ENCODE measurements at places on chromosomes 1 and 21. TPM values are rescaled to one million over a fixed set of nuclear protein-coding genes. Genes with fewer than 3 reads are reported as not detected.

Gene ADCY10
- total RNA-seq, result 0.10 TPM

Gene HNRNPR
- total RNA-seq, result 126 TPM

Gene FAM177B
- not detected for total RNA-seq

Gene AIRE
- total RNA-seq, result 0.39 TPM

Gene FTCD
- total RNA-seq, result not detected

Gene CGN
- 0.37 TPM for total RNA-seq

Gene CDK11A
- total RNA-seq, result 212 TPM

Gene ADAMTS5
- not detected for total RNA-seq

Gene LCE3D
- not detected for total RNA-seq

Gene OR6N1
- total RNA-seq, result not detected

Gene CA6
- total RNA-seq, result not detected

Gene EFNA3
- total RNA-seq, result 0.52 TPM

Gene ALDH4A1
- total RNA-seq, result 1.4 TPM

DNA sequence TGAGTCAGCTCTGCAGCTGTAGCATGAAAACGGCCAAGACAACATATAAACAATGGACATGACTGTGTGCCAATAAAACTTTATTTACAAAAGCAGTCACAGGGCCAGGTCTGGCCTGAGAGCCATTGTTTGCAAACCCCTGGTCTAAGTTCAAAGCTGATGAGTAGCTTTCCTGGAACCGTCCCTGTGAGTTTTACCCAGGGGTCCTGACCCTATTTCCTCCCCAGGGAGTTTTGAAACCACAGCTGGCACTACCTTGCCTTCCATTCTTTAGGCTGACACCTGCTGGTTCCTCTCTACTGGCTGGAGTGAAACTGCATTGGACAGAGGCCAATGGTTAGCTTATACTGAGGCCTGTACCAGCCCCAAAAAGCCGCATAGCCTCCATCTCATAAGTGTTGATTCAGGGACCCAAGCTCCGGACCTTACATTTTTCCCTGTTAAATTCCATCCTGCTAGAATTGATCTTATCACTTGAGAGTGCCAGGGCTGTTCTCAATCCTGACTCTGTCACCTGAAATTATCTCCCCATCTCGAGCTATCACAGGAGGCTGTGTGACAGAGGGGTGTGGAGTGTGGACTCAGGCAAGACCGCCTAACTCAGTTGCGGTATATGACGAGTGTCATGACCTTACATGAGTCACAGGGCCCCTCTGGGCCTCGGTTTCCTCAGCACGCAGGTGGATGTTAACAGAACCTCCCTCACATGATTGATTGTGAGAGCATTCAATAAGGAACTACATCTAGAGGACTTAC lies 343.6 kb downstream of the NPHP4 start:
- DNase-seq, result no peak
- no peaks in the 10 kb centered on the region for H3K27me3 ChIP-seq
- H3K4me1 ChIP-seq, result no peaks in the 10 kb centered on the region
- no peak overlapping the region for H3K4me3 ChIP-seq

GRCh38 chr1:53697721-53698383 lies 41.1 kb downstream of the GLIS1 start:
- no peak overlapping the region for H3K4me3 ChIP-seq
- H3K4me1 ChIP-seq, result no peaks in the 10 kb centered on the region
- no peaks in the 10 kb centered on the region for H3K27me3 ChIP-seq
- no peak for DNase-seq
- no peak overlapping the region for H3K27ac ChIP-seq

- no peak overlapping the region for H3K27ac ChIP-seq
- no peaks in the 10 kb centered on the region for H3K36me3 ChIP-seq
- H3K4me3 ChIP-seq, result no peak overlapping the region
- DNase-seq, result no peak
- H3K4me1 ChIP-seq, result no peaks in the 10 kb centered on the region
These were observed 51.5 kb upstream of the WNT2B start for GRCh38 chr1:112457241-112457640.

GRCh38 chr1:78419309-78419708 lies 71.5 kb upstream of the PTGFR start:
- no peak for DNase-seq
- no peaks in the 10 kb centered on the region for H3K4me1 ChIP-seq
- H3K27me3 ChIP-seq, result no peaks in the 10 kb centered on the region
- no peaks in the 10 kb centered on the region for H3K36me3 ChIP-seq

- no peak overlapping the region for H3K4me3 ChIP-seq
- peaks cover 10% of the 10 kb centered on the region for H3K27me3 ChIP-seq
These were observed 273.8 kb downstream of the KCNJ6 start for GRCh38 chr21:37642493-37642892.

DNA sequence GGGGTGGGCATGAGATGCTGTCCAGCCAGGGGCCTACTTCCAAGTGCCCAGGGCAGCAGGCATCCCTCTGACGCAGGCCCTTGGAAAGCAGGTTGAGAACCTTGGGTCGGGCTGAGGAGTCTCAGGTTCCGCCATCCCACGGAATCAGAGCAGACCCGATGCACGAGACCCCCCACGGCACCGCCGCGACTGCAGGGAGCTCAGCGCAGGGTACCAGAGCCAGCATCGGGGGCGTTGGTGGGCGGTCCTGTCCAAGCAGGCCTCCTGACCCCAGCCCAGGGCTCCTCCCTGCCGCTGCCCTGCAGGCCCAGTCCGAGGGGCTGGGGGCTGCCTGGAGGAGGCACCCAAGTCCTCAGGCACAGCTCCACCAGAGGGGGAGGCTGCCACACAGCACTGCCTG lies 177.2 kb downstream of the PRDM16 start:
- H3K4me3 ChIP-seq, result no peak overlapping the region
- no peak overlapping the region for H3K27ac ChIP-seq
- H3K4me1 ChIP-seq, result no peaks in the 10 kb centered on the region

GRCh38 chr1:43832255-43832654 lies 101.3 kb upstream of the ARTN start:
- H3K27me3 ChIP-seq, result no peaks in the 10 kb centered on the region
- peaks cover 48% of the 10 kb centered on the region for H3K4me1 ChIP-seq
- peak; percentile 78 for DNase-seq
- H3K4me3 ChIP-seq, result peak overlapping the region; percentile 1
- peak overlapping the region; percentile 58 for H3K27ac ChIP-seq

GRCh38 chr1:35211120-35211414 lies 18.1 kb upstream of the SFPQ start:
- H3K27ac ChIP-seq, result no peak overlapping the region
- DNase-seq, result no peak
- H3K4me3 ChIP-seq, result no peak overlapping the region
- no peaks in the 10 kb centered on the region for H3K4me1 ChIP-seq
- H3K36me3 ChIP-seq, result no peaks in the 10 kb centered on the region

GRCh38 chr1:112776688-112777087 lies 61.6 kb upstream of the PPM1J start:
- H3K36me3 ChIP-seq, result no peaks in the 10 kb centered on the region
- H3K27me3 ChIP-seq, result no peaks in the 10 kb centered on the region
- H3K27ac ChIP-seq, result no peak overlapping the region

- DNase-seq, result no peak
- no peak overlapping the region for H3K4me3 ChIP-seq
- no peaks in the 10 kb centered on the region for H3K27me3 ChIP-seq
These were observed 63.1 kb downstream of the PTGFR start for GRCh38 chr1:78553859-78554258.

DNA sequence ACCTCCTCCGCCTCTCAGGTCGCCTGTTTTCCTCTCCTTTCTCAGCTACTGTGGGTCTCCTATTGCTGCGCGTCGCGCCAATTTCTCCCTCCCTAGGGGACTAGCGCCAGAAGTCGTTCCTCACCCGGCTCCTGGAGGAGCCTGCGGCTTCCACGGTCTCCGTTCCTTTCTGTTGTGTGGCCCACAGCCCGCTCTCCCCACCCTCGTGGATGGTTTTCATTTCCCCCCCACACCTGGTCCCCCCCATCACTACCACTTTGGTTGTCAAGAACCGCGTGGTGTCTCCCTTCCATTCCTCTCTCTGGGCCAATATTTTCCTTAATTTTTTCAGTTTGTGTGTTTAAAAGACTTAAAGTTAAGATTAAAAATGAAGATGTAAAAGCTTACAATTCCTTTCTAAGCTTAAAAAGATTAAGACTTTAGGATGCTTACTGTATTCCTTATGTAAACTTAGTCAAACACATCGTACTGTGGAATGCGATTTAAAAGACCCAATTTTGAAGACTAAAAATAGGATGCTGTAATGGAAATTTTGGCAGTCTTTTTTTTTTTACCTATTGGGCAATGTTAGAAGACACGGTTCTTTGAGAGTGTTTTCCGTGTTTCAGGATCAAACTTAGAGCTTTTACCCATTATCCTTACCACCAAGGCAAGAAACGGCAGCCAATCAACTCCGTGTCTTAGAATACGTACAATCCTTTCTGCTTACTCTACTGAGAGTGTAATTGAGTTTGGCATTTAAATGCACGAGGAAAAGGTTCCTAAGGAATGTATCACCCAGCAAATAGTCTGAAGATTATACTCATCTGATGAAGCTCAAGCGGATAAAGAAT lies 773 bp downstream of the CNST start:
- peaks cover 5% of the 10 kb centered on the region for H3K36me3 ChIP-seq
- H3K27me3 ChIP-seq, result no peaks in the 10 kb centered on the region
- H3K4me1 ChIP-seq, result peaks cover 71% of the 10 kb centered on the region
- H3K4me3 ChIP-seq, result peak overlapping the region; percentile 97
- DNase-seq, result peak; percentile 24

DNA sequence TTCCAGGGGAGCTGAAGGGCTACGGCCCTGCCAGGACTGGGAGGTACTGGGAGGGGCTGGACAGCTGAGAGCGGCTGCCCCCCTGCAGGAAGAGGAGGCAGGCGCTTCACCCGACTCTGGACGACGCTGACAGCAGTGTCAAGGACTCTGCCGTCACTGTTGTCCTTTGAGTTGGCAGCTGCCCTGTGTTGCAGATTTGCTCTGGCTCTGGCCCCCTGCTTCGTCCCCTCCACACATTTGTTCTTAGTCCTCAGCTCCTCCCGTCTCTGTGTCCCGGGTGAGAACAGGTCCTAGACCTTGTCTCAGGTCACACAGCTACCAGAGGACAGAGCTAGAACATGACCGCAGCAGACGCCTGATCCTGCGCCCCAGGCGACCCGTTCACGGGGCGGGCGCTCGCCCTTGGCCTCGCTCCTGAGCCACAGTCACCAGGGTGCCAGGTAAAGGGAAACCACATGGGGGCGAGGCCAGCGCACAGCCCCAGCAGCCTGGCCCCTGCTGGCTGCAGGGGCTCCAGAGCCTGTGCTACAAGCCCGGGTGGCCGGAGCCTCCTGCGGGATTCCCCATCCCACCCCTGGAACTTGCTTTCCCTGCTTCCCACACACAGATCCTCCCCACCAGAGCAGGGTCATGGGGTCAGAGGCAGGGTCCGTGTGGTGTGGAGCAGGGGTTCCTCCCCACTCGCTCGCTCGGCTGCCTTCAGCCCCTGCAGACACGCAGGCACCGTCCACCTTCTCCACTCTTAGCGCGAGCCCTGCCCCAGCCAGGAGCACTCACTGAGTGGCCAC lies 10.7 kb upstream of the NPHP4 start:
- DNase-seq, result no peak
- H3K27me3 ChIP-seq, result no peaks in the 10 kb centered on the region
- peaks cover 8% of the 10 kb centered on the region for H3K4me1 ChIP-seq
- no peak overlapping the region for H3K27ac ChIP-seq
- H3K4me3 ChIP-seq, result no peak overlapping the region

- no peak overlapping the region for H3K4me3 ChIP-seq
- DNase-seq, result no peak
- no peaks in the 10 kb centered on the region for H3K36me3 ChIP-seq
- no peaks in the 10 kb centered on the region for H3K27me3 ChIP-seq
These were observed 88.5 kb upstream of the CD34 start for GRCh38 chr1:207999274-207999915.

DNA sequence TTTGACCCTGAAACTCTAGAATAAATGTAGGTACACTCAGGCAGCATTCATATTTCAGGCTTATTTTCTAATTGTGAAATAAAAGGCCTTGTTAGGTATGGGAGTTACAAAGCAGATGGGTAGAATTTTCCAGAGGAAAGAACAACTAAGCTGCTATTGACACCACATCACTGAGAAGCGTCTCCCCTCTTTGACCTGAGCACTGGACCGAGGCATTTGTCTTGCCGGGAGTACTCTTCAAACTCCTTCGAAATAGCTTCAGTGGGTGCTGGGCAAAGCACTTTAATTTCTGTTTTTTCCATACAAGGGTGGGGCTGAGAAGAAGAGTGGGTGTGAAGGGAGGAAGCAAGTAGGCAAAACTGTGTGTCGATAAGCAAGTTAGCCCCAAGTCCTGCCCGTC lies 36.4 kb downstream of the ABCA4 start:
- H3K27ac ChIP-seq, result no peak overlapping the region
- H3K4me1 ChIP-seq, result no peaks in the 10 kb centered on the region
- H3K27me3 ChIP-seq, result no peaks in the 10 kb centered on the region
- H3K36me3 ChIP-seq, result no peaks in the 10 kb centered on the region
- DNase-seq, result no peak
- H3K4me3 ChIP-seq, result no peak overlapping the region

DNA sequence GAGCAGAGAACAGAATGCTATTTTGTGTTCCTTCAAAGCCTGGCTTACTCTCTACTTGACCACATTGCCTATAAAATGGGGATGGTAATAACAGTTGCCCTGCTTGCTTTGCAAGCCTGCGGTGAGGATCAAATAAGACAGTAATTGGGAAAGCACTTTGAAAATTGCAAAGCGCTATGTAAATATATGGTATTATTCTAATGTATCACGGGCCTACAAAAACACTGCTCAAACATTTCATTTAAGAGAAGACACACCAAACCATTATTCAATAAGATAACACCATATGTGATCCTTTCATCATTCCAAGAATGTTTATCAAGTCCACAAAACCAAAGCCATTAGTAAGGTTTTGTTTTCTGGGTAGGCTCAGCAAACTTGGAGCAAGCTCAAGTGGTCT lies 208.4 kb downstream of the ROR1 start:
- no peaks in the 10 kb centered on the region for H3K4me1 ChIP-seq
- no peak overlapping the region for H3K27ac ChIP-seq
- H3K27me3 ChIP-seq, result peaks cover 2% of the 10 kb centered on the region
- DNase-seq, result no peak
- H3K4me3 ChIP-seq, result no peak overlapping the region
- H3K36me3 ChIP-seq, result no peaks in the 10 kb centered on the region

- H3K27me3 ChIP-seq, result no peaks in the 10 kb centered on the region
- peaks cover 4% of the 10 kb centered on the region for H3K4me1 ChIP-seq
- DNase-seq, result peak; percentile 3
- H3K36me3 ChIP-seq, result no peaks in the 10 kb centered on the region
- H3K4me3 ChIP-seq, result peak overlapping the region; percentile 87
These were observed 1719.5 kb downstream of the MRPL39 start for GRCh38 chr21:23887725-23888306.

- H3K4me3 ChIP-seq, result peak overlapping the region; percentile 96
These were observed 2.2 kb downstream of the IER5 start for GRCh38 chr1:181090641-181091126.

DNA sequence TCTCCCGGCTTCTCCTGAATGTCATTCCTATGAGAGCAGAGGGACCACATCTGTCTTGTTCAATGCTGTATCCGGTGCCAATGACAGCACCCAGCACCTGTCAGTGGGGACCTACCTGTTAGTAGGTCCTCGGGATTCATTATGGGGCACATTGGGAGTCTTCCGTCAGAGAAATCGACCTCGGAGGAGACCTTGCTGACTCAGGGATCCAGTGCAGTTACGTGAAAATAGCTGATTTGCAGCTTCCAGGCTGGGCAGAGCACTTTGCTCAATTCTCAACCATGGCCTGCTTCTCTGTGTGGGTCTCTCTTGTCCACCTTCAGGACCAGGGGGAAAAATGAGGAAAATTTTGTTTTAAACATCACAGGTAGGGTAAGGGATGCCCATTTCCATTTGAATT lies 130.2 kb downstream of the PRDM2 start:
- H3K27ac ChIP-seq, result no peak overlapping the region
- DNase-seq, result no peak
- peaks cover 3% of the 10 kb centered on the region for H3K4me1 ChIP-seq
- peaks cover 2% of the 10 kb centered on the region for H3K36me3 ChIP-seq
- no peaks in the 10 kb centered on the region for H3K27me3 ChIP-seq
- H3K4me3 ChIP-seq, result no peak overlapping the region
